ENCODE measurements at places on chromosomes 1 and 21.

- no peak for DNase-seq
Observed at GRCh38 chr1:202810193-202810614, 550 bp upstream of the PCAT6 start.

- DNase-seq: no peak
Observed at GRCh38 chr1:212293579-212293978, 8.4 kb downstream of the PPP2R5A start.

DNA sequence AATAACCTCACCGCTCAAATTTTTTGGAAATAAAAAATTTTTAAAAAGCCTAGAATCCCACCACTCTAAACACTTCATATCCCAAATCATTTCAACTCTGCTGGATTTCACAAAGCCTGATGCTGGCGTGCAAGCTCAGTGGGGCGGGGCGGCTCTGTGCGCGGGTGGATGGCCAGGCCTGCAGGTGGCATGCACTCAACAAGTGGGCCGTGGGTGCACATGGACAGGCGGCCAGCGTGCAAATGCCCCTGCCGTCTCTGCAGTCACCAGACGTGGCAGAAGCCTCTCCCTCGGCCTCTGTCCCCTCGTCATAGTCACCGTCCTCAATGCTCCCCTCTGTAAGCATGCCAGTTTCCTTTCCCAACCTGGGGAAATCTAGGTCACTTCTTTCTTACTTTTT lies 6.6 kb upstream of the PDE9A start:
- no peak for DNase-seq

GRCh38 chr1:54109129-54110090 lies 43.4 kb downstream of the CDCP2 start:
- no peak for DNase-seq

GRCh38 chr1:89616844-89617627 lies 15.9 kb upstream of the LRRC8C start:
- DNase-seq: no peak

- no peak for DNase-seq
Observed at GRCh38 chr1:81412954-81413353, 387.8 kb upstream of the ADGRL2 start.

GRCh38 chr1:42738678-42739226 lies 1.3 kb downstream of the CLDN19 start:
- DNase-seq: no peak

DNA sequence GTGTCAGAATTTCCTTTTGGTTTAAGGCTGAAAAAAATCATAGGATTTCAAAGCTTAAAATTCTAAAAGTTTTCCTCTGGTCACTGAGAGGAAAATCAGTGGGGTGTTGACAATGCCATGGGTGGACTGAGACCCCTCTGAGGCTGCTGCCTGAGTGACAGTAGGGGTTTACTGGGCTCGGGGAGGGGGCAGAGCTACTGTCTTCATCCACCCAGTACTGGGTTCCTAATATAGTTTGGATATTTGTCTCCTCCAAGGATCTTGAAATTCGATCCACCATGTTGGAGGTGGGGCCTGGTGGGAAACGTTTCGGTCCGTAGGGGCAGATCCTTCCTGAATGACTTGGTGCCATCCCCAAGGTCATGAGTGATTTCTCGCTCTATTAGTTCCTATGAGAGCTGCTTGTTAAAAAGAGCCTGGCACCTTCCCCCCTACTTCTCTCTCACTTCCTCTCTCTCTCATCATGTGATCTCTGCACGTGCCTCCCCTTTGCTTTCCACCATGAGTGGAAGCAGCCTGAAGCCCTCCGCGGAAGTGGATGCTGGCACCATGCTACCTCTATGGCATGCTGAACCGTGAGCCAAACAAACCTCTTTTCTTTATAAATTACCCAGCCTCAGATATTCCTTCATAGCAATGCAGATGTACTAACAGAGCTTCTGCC lies 72.3 kb downstream of the MAP10 start:
- DNase-seq: no peak

DNA sequence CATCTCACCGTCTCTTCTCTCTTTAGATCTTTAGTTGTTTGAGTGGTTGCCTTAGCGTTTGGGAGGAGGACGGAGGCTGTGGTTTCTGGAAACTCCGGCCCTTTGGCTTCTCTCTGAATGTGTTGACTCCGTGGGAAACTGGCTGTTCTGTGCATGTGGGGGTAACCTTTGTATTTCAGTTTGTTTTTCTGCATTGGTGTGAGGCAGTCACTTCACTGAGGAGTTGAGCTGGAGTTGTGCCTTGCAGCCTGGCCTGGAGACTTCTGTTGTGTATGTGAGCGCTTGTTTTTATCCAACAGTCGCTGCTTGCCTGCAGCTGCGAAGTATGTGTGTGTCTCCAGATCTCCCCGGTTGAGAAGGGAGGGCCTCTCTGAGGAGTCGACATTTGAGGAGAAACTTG lies 33.6 kb downstream of the CLDN14 start:
- DNase-seq: no peak

GRCh38 chr1:23845163-23845562 lies 19.9 kb upstream of the HMGCL start:
- no peak for DNase-seq

- DNase-seq: no peak
Observed at GRCh38 chr1:226181996-226182714, 4.4 kb downstream of the ACBD3 start.

DNA sequence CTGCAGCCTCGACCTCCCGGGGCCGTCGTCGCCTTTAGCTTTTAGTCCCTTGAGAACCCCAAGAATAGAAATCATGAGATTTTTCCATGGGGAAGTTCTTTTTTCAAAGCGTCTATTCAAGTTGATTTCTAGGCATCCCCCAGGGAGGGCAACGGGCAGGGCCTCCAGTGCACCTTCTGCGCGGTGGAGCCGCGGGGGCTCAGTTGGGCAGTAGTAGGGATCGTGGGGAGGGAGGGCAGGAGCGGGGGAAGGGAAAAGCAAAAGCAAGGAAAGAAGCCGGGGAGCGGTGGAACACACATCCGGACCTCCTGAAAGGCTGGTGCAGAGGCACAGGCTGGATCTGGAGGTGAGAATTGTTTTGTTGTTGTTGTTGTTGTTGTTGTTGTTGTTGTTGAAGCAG lies 103.4 kb downstream of the PPIAL4G start:
- DNase-seq: no peak

- DNase-seq: no peak
Observed at GRCh38 chr1:74767490-74767889, 34.5 kb downstream of the TYW3 start.

- DNase-seq: no peak
Observed at GRCh38 chr1:8883491-8883890, 5.0 kb upstream of the ENO1 start.

GRCh38 chr1:54347261-54347954 lies 58.8 kb downstream of the SSBP3 start:
- DNase-seq: no peak

GRCh38 chr1:195251900-195252299 lies 1356.3 kb downstream of the KCNT2 start:
- no peak for DNase-seq

- no peak for DNase-seq
Observed at GRCh38 chr1:82062206-82062605, 261.5 kb downstream of the ADGRL2 start.

Measured in CD4-positive, alpha-beta T cell treated with Interferon alpha-2 for 1 hour (primary cell).